ENCODE measurements at places on chromosomes 4 and X.

DNA sequence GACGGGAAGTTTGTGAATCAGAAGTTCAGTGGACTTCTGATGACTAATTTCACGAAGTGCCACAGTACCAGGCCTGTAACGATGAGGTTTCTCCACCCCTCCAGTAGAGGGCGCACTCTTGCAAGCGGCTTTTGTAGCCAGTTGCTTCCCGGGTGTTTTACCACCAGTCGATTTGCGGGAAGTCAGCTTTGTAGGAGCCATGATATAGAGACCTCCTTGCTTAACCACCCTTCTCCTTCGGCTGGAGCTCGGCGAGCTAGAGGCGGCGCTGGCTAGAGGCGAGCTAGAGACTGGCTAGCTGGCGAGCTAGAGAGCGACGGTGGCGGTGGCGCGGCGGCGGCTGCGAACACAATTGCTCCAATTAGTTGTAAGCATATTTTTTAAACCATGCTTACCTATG lies 72.0 kb downstream of the IL1RAPL1 start:
- DNase-seq = no peak

GRCh38 chr4:157992038-157992705 lies 180.7 kb downstream of the GASK1B start:
- peak; percentile 47 for DNase-seq

- DNase-seq = no peak
Observed at GRCh38 chr4:41610474-41610873, 72.5 kb downstream of the LIMCH1 start.

DNA sequence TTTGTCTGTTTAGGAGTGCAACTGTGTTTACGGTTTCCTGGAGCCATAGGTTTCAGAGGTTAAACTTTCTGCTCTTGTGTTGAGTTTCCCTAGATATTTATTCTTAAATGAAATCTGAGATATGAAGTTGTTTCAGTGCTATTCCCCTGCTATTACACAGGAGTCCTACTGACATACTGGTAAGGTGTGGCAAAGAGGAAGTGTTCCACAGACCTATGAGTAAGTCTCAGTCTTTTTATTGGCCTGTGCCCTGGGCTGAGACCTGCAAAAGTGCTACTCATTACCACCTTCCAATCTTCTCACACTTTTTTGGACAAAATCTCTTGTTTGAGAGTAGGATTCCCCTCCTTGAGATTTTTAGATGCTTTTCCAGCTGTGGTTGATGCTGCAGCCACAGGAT lies 35.6 kb upstream of the MAGEA8 start:
- no peak for DNase-seq

- no peak for DNase-seq
Observed at GRCh38 chrX:42276982-42277690, 353.8 kb upstream of the CASK start.

DNA sequence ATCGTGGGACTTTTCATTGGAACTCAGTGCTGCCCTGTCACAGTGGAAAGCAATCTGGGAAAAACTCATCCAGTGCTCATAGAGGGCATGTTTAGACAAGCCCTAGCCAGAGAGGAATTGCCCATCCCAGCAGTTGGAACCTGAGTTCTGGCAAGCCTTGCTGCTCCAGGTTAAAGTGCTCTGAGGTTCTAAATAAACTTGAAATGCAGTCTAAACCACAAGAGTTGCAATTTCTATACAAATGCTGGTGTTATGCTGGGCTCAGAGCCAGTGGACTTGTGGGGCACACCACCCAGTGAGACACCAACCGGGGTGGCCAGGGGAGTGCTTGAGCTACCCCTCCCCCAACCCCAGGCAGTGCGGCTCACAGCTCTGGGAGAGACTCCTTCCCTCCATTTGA lies 142.8 kb upstream of the PPP1R2C start:
- no peak for DNase-seq

DNA sequence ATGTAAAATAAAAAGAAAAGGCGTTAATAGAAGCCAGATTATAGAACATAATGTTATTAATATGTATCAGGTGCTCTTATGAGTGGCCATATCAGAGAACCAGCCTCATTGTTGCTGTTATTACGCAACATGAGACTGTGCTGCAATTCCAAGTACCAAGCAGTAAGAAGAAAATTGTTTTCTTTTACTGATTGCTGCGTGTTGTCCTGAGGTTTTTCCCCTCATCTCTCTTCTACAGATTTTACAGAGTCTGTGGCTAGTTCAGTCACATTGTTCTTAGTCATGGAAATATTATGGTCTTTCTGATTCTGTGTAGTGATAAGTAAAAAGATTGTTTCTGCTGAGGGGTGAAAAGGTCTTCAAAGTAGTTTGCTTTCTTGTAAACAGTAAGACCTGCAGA lies 55.9 kb downstream of the NPNT start:
- no peak for DNase-seq

DNA sequence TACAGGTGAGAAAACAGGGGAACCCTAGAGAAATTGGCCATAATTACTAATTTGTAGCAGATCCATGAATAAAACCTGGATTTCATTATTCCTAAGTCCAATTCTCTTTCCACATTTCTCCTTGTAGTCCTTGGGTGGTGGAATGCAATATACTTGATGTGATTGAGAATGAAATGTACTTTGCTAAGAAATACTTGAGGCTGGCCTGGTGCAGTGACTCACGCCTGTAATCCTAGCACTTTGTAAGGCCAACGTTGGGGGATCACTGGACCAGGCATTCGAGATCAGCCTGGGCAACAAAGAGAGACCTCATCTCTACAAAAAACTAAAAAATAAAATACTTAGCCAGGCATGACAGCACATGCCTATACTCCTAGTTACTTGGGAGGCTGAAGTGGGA lies 15.9 kb downstream of the TMEM184C start:
- DNase-seq = no peak

DNA sequence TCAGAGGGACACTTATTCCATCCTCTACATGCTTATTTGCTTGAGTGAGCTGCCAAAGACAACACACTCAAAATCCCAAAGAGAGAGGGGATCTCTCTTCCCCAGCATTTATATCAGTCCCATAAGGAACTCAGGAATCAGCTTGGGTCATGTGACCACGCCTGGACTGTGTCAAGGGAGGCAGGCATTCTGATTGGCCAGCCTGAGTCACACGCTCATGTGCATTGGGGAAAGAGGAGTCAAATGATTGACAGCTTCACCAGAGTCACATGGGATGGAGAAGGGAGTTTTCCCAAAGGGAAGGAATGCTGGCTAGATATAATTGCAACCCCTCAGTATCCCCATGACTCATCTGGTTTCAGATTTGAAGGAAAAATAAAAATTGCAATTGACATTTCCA lies 49.0 kb downstream of the RWDD4 start:
- no peak for DNase-seq

- DNase-seq = no peak
Observed at GRCh38 chr4:35883108-35883507, 361.2 kb downstream of the ARAP2 start.

GRCh38 chrX:46620505-46620904 lies 46.9 kb downstream of the CHST7 start:
- DNase-seq = no peak

DNA sequence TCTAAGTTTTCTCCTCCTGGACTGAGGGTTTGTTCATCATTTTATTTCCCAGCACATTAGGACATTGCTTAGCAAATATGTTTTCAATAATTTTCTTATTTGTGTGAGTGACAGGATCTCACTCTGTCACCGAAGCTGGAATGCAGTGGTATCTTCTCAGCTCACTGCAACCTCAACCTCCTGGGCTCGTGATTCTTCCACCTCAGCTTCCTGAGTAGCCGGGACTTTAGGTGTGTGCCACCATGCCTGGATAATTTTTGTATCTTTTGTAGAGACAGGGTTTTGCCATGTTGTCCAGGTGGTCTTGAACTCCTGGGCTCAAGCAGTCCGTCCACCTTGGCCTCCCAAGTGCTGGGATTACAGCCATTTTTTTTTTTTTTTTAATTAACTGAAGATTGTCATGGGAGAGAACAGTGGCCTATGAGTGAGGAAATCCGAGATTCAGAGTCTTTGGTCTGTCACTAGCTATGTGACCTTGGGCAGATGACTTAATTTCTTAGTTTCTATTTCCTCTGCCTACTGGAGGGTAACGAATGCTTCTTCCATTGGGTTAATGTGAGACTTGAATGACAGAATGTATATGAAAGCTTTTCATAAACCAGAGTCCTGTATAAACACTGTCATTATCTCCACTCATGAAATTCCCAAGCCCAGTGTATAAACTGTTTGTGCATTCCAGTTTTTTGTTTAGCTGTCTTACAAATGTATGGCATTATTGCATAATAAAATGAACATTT lies 23.9 kb downstream of the MOB1B start:
- DNase-seq = no peak

GRCh38 chr4:4735136-4735750 lies 124.2 kb upstream of the MSX1 start:
- DNase-seq = no peak
